ENCODE measurements at places on chromosomes 5 and 9. TPM values are rescaled to one million over a fixed set of nuclear protein-coding genes. Genes with fewer than 3 reads are reported as not detected.

DHX29 gene
- total RNA-seq, result 25.2 TPM

POLE3 gene
- total RNA-seq, result 91.5 TPM

GRCh38 chr9:25677301-25678146 is 720 bp downstream of the TUSC1 start:
- no peak for DNase-seq
- H3K27me3 ChIP-seq, result no peaks in the 10 kb centered on the region
- no peaks in the 10 kb centered on the region for H3K4me1 ChIP-seq
- no peaks in the 10 kb centered on the region for H3K36me3 ChIP-seq
- no peak overlapping the region for H3K4me3 ChIP-seq

- H3K4me3 ChIP-seq, result no peak overlapping the region
- H3K27me3 ChIP-seq, result peaks cover 3% of the 10 kb centered on the region
- H3K4me1 ChIP-seq, result no peaks in the 10 kb centered on the region
- no peaks in the 10 kb centered on the region for H3K36me3 ChIP-seq
These were observed 56.7 kb upstream of the SLC44A1 start for GRCh38 chr9:105187781-105188180.

GRCh38 chr9:78871452-78872331 is 574.8 kb downstream of the PSAT1 start:
- no peaks in the 10 kb centered on the region for H3K36me3 ChIP-seq
- no peak for DNase-seq
- no peaks in the 10 kb centered on the region for H3K27me3 ChIP-seq
- no peak overlapping the region for H3K27ac ChIP-seq
- no peak overlapping the region for H3K4me3 ChIP-seq

- no peaks in the 10 kb centered on the region for H3K4me1 ChIP-seq
- no peaks in the 10 kb centered on the region for H3K36me3 ChIP-seq
- H3K27me3 ChIP-seq, result no peaks in the 10 kb centered on the region
- H3K27ac ChIP-seq, result no peak overlapping the region
- DNase-seq, result no peak
- H3K4me3 ChIP-seq, result no peak overlapping the region
These were observed 158.6 kb upstream of the PPP1R26 start for GRCh38 chr9:135320943-135321342.

DNA sequence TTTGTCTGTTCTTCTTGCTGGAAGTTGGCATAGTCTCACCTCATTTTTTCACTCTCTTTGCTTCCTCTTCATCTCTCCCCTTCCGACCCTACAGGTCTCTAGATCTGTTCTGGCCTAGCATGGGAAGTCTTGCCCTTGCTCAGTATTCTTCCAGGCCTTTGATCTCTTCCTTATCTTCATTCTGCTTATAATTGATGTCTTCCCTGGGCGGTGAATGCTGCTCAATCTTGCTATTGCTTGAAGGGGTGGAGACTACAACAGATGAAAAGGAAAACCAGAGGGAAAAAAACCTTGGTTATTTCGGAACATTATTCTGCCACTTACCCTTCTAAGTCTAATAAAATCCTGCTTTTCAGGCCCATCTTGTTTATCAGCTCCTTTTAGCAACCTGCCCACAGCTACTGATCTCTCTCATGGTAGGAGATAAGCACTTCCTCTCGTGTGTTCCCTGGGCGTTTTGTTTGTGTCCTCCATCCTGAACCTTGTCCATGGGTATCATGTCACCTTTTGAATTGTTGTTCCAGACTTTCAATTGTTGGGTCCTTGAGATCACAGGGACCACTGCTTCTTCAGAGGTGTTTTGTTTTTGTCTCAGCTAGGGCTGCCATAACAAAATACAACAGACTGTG is 375.6 kb downstream of the ADGRV1 start:
- DNase-seq, result peak; percentile 19
- peaks cover 12% of the 10 kb centered on the region for H3K4me1 ChIP-seq
- no peak overlapping the region for H3K4me3 ChIP-seq
- H3K27ac ChIP-seq, result no peak overlapping the region
- H3K36me3 ChIP-seq, result no peaks in the 10 kb centered on the region

- no peak overlapping the region for H3K4me3 ChIP-seq
These were observed 55.9 kb downstream of the DAP start for GRCh38 chr5:10704949-10705621.

GRCh38 chr9:123611226-123611625 is 255.2 kb downstream of the CRB2 start:
- no peak for DNase-seq
- no peaks in the 10 kb centered on the region for H3K27me3 ChIP-seq
- no peaks in the 10 kb centered on the region for H3K36me3 ChIP-seq
- peaks cover 5% of the 10 kb centered on the region for H3K4me1 ChIP-seq
- no peak overlapping the region for H3K27ac ChIP-seq

DNA sequence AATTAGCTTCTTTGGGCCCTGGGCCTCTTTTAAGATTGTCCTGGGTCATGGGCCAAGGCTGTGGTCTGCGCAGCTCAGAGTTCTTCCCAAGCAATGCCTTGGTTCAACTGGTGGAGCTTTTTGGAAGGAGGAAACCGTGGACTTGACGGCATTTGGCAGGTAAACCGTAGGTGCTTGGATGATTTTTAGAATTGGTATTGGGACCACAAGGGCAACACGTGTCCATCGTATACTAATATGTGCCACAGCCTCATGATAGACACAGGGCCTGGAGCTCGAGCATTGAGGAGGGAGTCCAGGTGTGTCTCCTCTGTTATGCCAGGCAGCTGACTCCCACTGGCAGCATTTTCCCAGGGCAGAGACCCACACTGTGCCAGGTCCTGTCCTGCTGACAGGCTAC is 120.9 kb upstream of the PITX1 start:
- no peaks in the 10 kb centered on the region for H3K36me3 ChIP-seq
- H3K27ac ChIP-seq, result no peak overlapping the region
- H3K27me3 ChIP-seq, result no peaks in the 10 kb centered on the region
- no peak for DNase-seq
- peaks cover 25% of the 10 kb centered on the region for H3K4me1 ChIP-seq
- H3K4me3 ChIP-seq, result no peak overlapping the region

DNA sequence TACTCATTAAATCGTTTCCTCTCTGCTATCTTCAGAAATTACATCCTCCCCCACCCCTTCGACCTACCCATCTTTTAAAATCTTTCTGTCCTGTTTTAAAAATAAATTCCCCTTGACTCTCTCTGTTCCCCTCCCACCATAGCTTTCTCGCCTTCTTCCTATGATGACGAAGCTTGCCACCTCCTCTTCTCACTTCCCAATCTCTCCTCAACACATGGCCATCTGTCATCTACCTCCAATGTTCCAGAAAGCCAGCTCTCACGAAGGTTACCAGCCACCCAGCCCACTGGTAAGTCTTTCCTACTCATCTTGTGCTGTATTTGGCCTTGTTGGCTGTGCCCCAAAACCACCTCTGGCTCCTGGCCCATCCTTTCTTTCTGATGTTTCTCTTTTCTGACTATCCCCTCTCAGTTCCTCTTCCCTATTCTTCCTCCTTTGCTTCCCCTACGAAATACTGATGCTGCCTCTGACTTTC is 346.3 kb downstream of the ENC1 start:
- no peaks in the 10 kb centered on the region for H3K27me3 ChIP-seq
- H3K4me3 ChIP-seq, result no peak overlapping the region
- H3K36me3 ChIP-seq, result no peaks in the 10 kb centered on the region
- no peak overlapping the region for H3K27ac ChIP-seq
- DNase-seq, result no peak

GRCh38 chr5:78235289-78235688 is 59.2 kb downstream of the AP3B1 start:
- DNase-seq, result no peak
- H3K27me3 ChIP-seq, result no peaks in the 10 kb centered on the region
- H3K36me3 ChIP-seq, result peaks cover 6% of the 10 kb centered on the region
- no peak overlapping the region for H3K4me3 ChIP-seq
- H3K27ac ChIP-seq, result no peak overlapping the region

- H3K27ac ChIP-seq, result no peak overlapping the region
- no peak overlapping the region for H3K4me3 ChIP-seq
- no peaks in the 10 kb centered on the region for H3K27me3 ChIP-seq
- H3K36me3 ChIP-seq, result no peaks in the 10 kb centered on the region
- H3K4me1 ChIP-seq, result no peaks in the 10 kb centered on the region
- DNase-seq, result no peak
These were observed 73.6 kb upstream of the MAMDC2 start for GRCh38 chr9:69970001-69970533.

DNA sequence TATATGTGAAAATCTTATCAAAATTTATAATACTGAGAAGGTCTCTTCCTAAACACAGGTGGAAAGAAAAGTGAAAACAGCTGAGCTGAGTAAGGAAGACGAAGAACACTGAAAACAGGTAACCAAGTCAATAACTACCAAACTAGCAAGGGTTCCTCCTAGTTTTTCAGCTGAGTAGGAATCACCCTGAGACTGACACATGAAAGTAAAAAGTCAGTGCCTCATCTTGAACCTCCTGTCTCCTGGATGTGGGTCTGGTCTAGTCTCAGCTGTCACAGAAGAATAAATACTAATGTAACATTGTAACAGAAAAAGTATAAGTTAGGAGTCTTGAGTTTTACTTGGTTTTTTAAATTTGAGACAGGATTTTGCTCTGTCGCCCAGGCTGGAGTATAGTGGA is 121.0 kb downstream of the MEF2C start:
- no peaks in the 10 kb centered on the region for H3K27me3 ChIP-seq
- H3K4me1 ChIP-seq, result no peaks in the 10 kb centered on the region
- peaks cover 28% of the 10 kb centered on the region for H3K36me3 ChIP-seq
- no peak for DNase-seq

DNA sequence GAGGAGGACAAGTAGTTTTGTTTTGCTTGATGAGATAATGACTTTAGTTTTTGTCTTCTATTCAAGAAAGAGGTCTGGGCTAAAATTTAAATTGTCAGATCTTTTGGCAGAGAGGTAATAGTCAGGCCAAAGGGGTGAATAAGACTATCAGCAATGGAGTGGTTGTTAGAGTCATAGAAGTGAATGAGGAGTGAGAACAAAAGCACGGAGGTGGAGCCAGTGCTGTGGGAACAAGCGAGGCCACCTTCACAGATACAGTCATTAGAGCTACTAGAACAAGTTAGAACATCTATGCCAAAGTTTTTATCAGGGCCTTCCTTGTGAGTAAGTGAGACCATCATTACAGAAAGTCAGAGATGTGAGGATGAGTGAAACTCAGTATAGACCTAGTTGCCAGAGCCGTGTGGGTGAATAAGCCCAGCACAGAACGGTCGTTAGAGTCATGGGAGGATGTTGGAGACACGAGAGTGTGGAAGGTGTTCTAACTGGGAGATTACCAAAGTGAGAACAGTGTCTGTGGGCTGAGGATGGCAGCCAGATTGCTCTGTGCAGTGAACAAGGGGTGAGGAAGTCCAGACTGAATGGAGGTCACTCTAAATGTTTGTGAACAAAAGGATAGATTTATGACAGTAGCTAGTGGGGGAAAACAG is 135.1 kb downstream of the RPS23 start:
- no peaks in the 10 kb centered on the region for H3K4me1 ChIP-seq
- H3K27me3 ChIP-seq, result no peaks in the 10 kb centered on the region
- peak overlapping the region; percentile 53 for H3K27ac ChIP-seq
- DNase-seq, result no peak
- H3K4me3 ChIP-seq, result no peak overlapping the region

GRCh38 chr9:1604942-1605560 is 410.1 kb upstream of the SMARCA2 start:
- H3K4me1 ChIP-seq, result no peaks in the 10 kb centered on the region
- H3K36me3 ChIP-seq, result no peaks in the 10 kb centered on the region
- DNase-seq, result peak; percentile 1
- H3K27ac ChIP-seq, result no peak overlapping the region
- H3K27me3 ChIP-seq, result no peaks in the 10 kb centered on the region

DNA sequence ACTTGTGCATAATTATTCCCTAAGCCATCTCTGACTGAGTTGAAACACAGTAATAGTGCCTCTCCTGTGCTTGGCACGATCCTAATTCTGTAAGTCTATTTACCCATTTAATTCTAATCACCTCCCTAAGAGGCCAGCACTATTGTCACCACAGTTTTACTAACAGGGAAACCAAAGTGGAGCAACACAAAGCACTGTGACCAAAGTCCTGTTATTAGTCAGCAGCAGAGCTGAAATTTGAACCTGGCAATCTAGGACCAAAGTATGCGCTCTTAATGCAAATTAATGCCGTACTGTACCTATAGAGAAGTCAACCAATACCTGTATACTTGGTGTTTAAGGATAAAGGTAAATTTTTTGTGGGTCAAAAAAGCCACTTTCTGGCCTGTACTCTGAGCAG is 77.1 kb upstream of the CNTLN start:
- no peak overlapping the region for H3K27ac ChIP-seq
- DNase-seq, result no peak
- H3K36me3 ChIP-seq, result no peaks in the 10 kb centered on the region
- no peaks in the 10 kb centered on the region for H3K4me1 ChIP-seq
- no peak overlapping the region for H3K4me3 ChIP-seq
- H3K27me3 ChIP-seq, result no peaks in the 10 kb centered on the region

GRCh38 chr9:105673850-105674387 is 11.7 kb downstream of the TAL2 start:
- no peak overlapping the region for H3K27ac ChIP-seq
- no peaks in the 10 kb centered on the region for H3K27me3 ChIP-seq
- no peak for DNase-seq
- H3K36me3 ChIP-seq, result no peaks in the 10 kb centered on the region
- no peak overlapping the region for H3K4me3 ChIP-seq
- peaks cover 24% of the 10 kb centered on the region for H3K4me1 ChIP-seq

GRCh38 chr9:15295761-15296405 is 11.1 kb downstream of the TTC39B start:
- H3K27me3 ChIP-seq, result no peaks in the 10 kb centered on the region
- H3K4me3 ChIP-seq, result peak overlapping the region; percentile 11

DNA sequence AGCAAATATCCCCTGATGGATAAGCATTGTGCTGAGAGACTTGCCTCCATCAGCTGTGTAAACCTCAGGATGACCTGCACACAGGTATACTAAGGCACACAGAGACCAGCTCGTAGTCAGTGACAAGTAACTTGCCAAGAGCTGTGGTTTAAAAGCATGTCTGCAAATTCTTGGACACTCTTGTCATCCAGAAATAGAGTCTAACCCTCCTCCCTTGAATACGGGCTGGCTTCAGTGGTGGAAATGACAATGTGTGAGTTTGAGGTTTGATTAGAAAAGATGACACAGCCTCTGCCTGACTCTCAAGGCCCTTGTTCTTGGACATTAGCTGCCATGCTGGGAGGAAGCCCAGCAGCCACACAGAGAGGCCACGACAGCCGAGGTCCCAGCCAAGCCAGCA is 114.4 kb downstream of the GADD45G start:
- H3K4me3 ChIP-seq, result no peak overlapping the region
- no peak overlapping the region for H3K27ac ChIP-seq
- H3K4me1 ChIP-seq, result no peaks in the 10 kb centered on the region
- H3K36me3 ChIP-seq, result no peaks in the 10 kb centered on the region
- DNase-seq, result no peak
- H3K27me3 ChIP-seq, result peaks cover 4% of the 10 kb centered on the region

GRCh38 chr5:179777456-179777855 is 16.3 kb upstream of the LTC4S start:
- no peaks in the 10 kb centered on the region for H3K27me3 ChIP-seq
- no peak for DNase-seq
- H3K27ac ChIP-seq, result no peak overlapping the region
- peaks cover 61% of the 10 kb centered on the region for H3K36me3 ChIP-seq

- H3K36me3 ChIP-seq, result no peaks in the 10 kb centered on the region
- H3K27ac ChIP-seq, result no peak overlapping the region
- DNase-seq, result no peak
These were observed 149.7 kb downstream of the ESM1 start for GRCh38 chr5:54835647-54836046.
